ENCODE measurements at places on chromosomes 16 and 17.

DNA sequence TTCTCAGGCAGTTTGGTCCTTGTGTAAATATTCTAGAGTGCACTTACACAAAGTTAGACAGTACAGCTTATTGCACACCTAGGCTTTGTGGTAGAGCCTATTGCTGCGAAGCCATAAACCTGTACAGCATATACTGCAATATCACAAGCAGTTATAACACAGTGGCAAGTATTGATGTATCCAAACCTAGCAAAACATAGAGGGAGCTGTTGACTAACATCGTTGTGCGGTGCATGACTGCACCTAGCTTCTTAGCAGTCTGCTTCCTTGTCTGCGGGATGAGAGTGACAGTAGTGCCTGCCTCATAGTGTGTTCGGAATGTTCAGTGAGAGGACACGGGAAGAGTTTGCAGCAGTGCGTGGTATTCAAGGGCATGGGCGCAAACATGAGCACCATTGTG is 78.9 kb downstream of the MPRIP start:
- DNase-seq = no peak

GRCh38 chr17:18332909-18333489 is 17.9 kb downstream of the SMCR8 start:
- DNase-seq = peak; percentile 25

GRCh38 chr16:17105239-17105797 is 365.4 kb downstream of the XYLT1 start:
- no peak for DNase-seq

DNA sequence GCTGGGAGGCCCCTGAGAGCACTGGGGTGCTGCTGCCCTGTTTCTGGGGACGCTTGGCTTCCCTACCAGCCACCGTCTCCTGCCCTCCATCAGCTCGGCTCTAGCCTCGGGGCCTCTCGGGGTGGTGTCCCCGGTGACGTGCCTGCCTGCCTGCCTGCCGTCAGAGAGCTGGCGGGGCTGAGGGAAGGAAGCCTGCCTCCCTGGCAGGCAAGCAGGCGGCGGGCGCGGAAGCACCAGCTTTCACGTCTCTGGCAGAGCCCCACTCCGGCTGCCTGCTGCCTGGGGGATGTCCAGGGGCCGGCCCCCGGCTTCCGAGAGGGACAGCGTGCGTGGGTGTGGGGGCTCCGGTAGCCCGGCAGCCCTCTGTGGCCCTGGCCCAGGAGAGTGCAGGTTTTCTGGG is 9.3 kb downstream of the CENPX start:
- DNase-seq = no peak

DNA sequence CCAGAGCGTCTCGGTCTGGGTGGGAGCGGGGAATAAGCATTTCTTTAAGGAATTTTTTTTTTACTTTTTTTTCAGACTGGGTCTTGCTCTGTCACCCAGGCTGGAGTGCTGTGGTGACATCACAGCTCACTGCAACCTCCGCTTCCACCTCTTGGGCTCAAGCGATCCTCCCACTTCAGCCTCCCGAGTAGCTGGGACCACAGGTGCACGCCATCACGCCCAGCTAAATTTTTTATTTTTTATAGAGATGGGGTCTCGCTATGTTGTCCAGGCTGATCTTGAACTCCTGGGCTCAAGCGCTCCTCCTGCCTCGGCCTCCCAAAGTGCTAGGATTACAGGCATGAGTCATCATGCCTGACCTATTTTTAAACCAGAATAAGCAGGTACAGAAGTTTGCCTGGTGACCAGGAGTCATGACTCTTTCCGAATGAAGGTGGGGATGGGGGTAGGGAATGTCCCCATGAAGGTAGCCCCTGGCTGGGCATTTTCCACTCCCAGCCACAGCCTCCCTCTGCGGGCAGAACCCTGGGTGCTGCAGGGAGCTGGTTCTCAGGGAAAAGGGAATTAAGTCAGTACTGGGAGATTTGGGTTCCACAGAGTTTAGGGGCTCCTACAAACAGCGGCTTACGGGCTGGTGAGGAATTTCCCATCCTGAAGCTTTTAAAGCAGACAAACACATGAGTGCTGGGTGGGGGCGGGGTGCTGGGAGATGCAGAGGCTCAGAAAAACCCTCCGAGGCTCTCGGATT is 48.3 kb downstream of the TBC1D16 start:
- DNase-seq = no peak

GRCh38 chr17:75897160-75898019 is 639 bp upstream of the TRIM65 start:
- DNase-seq = no peak

DNA sequence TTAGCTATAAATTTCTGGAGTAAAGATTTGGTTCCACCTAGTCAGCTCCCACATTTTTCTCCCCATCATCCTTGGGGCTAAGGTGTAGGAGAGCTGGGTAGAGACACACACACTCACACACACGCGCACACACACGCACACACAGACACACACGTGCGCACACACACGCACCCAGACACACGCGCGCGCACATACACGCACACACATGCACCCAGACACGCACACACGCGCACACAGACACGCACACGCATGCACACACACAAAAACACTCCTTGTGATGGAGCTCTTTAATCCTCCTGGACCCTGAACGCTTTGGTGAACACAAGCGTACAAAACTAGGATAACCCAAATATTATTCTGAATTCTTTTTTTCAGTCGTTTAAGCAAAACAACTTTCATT is 253.6 kb downstream of the C16orf95 start:
- DNase-seq = no peak

DNA sequence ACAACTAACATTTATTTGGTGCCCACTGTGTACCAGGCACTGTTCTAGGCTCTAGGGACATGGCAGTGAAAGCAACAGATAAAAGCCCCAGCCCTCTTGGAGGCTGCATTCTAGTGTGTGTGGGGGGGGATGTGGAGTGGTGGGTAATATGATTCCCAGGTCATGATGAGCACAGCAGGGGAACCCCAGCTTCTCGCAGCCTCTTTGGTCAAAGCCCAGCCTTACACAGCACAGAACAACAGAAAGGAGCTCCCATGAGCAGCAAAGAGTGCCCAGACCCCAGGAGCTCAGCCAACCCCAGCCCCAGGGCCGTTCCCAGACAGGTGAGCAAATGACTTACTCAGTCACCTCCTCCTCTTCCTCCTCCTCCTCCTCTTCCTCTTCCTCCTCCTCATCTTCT is 21.9 kb downstream of the CNGB1 start:
- no peak for DNase-seq

- DNase-seq = no peak
Observed at GRCh38 chr17:55420067-55420775, 1.4 kb downstream of the MMD start.

DNA sequence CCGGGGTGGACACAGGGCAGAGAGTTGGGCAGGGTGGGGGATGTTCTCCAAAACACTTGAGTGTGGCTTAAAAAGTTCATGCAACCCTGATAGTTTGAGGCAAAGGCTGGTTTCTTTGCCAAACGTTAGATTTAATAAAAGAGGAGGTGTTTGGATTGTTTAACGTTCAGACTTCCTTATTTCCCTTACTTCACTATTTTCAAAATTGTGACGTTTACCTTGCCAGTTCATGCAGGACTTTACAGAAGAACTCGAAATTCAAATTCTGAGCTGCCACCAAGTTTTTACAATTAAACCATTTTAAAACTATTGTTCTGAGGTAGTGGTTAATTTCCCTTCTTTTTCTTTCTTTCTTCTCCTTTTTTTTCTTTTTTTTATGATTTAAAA is 5.5 kb downstream of the SEC14L1 start:
- DNase-seq = no peak

GRCh38 chr17:61235001-61235826 is 164.4 kb upstream of the TBX2 start:
- no peak for DNase-seq

GRCh38 chr16:58128711-58129096 is 477 bp downstream of the CFAP20 start:
- no peak for DNase-seq

- DNase-seq = no peak
Observed at GRCh38 chr17:36938566-36939051, 1.3 kb downstream of the LHX1 start.

GRCh38 chr17:78101112-78101511 is 27.4 kb downstream of the TMC6 start:
- no peak for DNase-seq

DNA sequence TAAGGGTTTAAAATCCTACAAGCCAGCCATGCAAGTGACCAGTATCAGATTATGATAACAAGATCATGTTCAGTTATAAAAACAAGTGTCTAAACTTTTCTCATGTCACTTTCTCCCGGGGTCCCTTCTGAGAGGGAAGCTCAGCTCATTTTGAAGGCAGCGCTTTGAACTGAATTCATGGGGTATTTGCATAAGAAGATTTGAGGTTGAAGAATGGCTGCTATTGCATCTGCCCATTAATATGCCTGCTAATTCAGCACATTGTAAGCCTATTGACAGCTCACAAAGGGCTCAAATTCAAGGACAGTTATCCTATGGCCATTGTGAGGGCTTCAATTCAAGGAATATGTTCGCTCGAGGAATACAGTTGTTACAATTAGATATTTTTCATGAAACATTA is 290.2 kb upstream of the IRX3 start:
- DNase-seq = no peak

DNA sequence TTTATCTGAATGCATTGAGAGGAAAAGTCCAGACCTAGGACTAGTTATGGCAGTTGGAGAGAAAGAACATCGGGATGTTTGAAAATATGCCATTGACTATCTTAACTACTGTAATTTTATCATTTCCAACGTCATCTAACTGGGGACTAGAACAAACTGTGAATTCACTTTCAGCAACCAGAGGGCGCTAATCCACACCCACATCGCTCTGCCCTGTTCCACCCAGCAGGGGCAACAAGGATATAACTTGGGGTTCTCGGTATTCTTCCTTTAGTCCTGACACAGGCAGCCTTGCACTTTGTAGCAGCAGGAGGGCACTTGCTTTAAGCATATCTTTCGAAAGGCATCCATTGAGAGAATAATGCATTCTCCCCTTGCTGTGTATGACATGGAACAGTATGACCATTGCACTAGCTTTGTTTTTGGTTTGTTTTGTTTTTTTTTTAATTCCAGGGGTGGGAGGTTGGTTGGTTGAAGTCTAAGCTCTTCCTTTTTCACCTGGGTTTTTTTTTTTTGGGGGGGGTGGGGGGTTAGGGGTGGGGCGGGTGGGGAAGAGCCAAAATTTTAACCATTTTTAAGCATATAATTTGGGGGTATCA is 31.5 kb downstream of the SIAH1 start:
- peak; percentile 6 for DNase-seq

- no peak for DNase-seq
Observed at GRCh38 chr16:80198311-80199299, 342.2 kb upstream of the DYNLRB2 start.

DNA sequence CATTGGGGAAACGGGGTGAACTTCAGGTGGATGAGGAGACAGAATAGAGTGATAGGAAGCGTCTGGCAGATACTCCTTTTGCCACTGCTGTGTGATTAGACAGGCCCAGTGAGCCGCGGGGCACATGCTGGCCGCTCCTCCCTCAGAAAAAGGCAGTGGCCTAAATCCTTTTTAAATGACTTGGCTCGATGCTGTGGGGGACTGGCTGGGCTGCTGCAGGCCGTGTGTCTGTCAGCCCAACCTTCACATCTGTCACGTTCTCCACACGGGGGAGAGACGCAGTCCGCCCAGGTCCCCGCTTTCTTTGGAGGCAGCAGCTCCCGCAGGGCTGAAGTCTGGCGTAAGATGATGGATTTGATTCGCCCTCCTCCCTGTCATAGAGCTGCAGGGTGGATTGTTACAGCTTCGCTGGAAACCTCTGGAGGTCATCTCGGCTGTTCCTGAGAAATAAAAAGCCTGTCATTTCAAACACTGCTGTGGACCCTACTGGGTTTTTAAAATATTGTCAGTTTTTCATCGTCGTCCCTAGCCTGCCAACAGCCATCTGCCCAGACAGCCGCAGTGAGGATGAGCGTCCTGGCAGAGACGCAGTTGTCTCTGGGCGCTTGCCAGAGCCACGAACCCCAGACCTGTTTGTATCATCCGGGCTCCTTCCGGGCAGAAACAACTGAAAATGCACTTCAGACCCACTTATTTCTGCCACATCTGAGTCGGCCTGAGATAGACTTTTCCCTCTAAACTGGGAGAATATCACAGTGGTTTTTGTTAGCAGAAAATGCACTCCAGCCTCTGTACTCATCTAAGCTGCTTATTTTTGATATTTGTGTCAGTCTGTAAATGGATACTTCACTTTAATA is 7.0 kb upstream of the TMEM235 start:
- DNase-seq = no peak

GRCh38 chr17:44146375-44147346 is 4.9 kb downstream of the HROB start:
- DNase-seq = no peak

DNA sequence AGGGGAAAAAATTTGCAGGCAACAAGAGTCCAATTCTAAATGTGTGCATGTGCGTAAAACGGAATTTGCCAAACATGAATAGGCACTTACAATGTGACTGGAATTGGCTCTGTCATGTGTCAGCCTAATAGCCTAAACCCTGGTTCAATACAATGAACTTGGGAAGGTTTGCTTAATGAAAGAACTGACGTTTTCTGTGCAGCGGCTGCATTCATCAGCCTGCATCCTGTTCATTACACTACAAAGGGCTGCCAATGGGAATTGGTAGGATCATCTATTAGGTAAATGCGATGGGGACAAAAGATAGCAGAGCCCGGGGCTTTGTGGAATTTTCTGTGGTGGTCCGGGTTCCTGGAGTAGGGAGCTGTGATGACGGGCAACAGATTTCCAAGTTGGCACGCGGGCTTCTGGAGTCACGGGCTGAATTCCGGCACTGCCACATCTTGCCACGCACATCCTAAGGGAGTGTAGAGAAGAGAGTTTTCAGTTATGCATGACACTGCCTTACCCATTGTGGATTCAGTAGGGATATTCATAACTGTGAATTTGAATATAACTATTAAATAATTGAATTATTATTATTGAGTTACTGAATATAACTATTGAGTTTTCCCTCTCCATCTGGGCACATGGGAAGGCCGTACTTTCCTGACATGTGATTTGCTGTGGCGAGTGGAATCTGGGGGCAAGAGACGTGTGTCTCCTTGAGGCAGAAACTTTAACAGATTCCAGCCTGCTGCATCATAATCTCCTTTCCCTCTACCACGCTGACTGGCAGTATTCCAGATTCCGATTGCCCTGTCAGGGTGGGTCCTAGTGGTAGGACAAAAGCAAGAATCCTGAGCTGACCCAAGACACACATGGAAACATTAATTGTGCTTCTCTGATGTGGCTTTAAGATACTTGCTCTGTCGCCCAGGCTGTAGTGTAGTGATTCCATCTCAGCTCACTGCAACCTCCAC is 565.6 kb downstream of the WWOX start:
- no peak for DNase-seq
